ENCODE measurements at places on chromosomes 1 and 21.

DNA sequence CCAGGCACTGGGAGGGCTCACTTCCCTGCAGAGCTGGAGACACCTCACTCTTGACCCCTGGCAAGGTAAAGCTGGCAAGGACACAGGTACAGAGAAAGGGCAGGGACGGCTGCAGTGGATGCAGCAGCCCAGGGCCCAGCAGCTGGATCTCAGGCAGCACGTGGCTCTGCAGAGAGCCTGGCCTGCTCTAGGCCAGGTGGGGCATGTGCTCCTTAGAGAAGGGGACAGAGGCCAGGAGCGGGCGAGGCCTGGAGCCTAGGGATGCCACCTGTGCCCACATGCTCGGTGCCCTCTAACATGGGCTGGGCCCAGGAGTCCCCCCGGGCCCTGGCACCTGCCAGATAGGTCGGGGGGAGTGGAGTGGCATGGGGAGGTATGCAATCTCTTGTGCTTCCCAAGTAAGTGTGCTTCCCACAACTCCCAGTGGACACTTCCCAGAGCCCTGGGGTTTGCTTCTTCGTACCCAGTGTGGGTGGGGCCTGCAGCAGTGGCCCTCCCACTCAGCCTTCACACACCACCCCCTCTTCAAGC, 30.0 kb downstream of the WNT3A start:
- no peak for DNase-seq

GRCh38 chr1:67611846-67612245, 73.2 kb upstream of the GADD45A start:
- no peak for DNase-seq

DNA sequence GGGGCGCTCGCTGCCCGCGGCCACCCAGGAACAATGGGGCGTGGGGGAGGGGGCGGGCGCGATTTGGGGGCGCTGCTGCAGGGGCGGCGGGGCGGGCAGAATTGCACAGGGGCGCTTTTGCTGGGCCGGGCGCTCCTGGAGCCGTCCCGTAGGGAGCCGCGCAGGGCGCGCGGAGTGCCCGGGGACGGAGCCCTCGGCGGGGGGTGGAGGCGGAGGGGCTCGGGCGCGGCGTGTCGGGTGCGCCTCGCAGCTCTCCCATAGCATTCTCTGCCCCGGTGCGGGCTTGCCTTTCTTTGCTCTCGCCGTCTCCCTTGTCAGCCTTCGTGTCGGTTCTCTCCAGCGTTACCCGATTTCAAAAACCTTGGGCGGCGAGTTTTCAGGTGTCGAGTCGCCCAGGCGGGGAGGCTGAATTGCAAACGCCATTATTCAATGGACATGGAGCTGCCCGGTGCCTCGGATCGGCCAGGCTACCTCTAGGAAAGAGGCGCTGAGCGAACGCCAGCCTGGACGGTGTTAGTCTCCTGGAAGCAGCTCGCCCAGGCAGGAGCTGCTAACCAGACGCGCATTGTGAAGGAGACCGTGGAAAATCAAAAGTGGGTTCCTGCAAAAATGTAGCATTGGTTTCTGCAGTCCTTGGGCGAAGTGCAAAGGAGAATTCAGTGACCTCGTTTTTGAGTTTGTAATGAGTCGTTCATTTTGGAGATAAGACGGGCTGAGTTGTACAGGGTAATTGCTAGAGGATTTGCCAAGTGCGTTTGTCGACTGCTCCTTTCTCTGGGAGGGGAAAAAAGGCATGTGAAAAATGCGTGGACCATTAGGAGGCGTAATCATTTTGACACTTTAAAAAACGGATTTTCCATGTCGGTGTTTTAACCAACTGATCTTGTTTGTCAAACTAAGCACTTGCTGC, 626 bp downstream of the CXADR start:
- no peak for DNase-seq

DNA sequence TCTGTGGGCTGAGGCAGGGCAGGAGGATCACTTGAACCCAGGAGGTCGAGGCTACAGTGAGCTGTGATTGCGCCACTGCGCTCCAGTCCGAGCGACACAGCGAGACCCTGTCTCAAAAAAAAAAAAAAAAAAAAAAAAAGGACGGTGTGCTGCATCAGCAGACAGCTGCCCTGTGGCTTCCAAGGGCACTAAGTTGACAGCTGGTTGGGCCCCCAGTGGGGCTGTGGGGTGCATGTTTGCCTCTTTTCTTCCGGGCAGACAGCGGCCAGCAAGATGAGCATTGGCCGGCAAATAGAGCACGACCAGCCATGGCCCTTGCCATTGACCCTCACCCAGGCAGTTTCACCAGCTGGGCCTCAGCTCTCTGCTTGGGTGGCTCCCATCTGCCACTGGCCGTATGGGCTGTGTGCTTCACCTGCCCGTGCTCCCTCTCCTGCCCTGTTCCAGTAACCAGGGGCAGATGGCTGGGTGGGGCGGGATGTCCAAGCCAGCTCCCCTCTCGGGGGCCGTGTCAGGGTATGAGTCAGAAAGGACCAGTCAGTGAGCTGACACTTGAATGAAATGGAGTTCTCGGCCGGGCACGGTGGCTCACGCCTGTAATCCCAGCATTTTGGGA, 12.3 kb upstream of the SLC25A34 start:
- DNase-seq: no peak

- no peak for DNase-seq
Measured at GRCh38 chr1:35279555-35279904, 11.0 kb downstream of the ZMYM4 start.

DNA sequence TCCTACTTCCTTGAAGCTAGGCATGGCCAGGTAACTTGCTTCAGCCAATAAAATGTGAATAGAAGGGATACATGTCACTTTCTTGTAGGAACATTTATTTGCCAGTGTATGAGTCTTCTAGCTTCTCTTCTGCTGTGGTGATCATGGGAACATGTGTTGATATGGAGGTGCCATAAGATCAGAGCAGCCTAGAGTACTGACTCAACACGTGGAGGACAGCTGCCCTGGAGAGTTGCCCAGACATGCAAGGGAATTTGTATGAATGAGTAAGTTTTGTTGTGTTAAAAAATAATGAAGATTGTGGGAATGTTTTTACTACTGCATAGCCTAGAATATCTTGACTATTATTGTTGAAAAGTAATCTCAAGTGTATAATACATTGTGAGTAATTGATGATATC, 502.3 kb downstream of the NUF2 start:
- peak; percentile 80 for DNase-seq
